ENCODE measurements at places on chromosomes 3 and 15.

DNA sequence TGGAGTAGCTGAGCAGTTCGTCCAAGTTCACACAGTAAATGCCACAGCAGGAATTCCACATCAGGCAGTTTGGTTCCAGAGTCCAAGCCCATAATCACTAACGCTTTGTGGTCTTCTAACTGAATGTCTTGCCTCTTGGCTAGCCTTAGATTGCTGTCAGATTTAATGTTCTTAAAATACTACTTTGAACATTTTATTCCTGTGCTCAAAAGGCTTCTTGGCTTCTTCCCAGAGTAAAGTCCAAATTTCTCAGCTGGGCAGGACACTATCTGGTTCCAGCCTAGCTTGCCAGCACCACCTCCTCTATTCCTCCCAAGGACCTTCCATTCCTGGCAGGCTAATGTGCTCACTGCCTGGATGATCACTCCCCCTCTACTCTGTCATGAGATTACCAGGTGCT, 256.9 kb downstream of the SQOR start:
- peak; percentile 38 for DNase-seq

- peak; percentile 26 for DNase-seq
Measured at GRCh38 chr3:15804553-15805095, 6.8 kb upstream of the ANKRD28 start.

DNA sequence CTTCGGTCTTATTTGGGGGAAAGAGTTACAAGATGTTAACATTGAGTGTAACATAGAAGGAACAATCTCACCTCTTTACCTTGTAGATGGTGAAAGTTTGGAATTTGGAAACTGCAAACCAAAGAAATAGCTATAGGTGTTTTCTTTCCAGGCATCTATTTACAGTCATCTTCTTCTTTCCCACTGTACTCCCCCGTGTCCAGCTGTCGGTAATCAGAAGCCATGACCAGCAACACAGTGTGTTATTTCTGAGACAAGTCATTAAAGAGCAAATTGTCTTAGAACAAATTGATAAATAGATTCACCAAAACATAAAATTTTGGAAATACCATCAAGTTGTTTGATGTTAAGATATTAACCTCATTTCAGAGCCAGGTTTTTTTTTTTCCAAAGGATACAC, 590.5 kb upstream of the NAALADL2 start:
- no peak for DNase-seq

DNA sequence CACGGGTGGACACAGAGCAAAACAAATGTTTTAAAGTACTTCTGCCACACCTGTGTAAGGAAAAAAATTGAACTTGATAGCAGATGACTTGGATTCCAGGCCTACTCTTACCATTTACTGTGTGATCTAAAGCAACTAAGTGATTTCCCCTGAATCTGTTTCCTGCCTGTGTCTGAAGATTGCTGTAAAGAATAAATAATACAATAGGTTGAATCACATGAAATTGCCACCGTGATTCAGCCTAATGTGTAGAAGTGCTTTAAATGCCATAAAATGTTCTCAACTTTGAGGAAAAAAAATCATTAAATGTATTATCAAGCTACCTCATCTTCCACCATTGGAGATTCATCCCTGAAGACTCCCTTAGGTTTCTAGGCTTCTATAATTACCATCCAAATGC, 27.6 kb upstream of the NUDT16 start:
- DNase-seq, result no peak

GRCh38 chr3:31768479-31769125, 212.5 kb downstream of the OSBPL10 start:
- peak; percentile 52 for DNase-seq

DNA sequence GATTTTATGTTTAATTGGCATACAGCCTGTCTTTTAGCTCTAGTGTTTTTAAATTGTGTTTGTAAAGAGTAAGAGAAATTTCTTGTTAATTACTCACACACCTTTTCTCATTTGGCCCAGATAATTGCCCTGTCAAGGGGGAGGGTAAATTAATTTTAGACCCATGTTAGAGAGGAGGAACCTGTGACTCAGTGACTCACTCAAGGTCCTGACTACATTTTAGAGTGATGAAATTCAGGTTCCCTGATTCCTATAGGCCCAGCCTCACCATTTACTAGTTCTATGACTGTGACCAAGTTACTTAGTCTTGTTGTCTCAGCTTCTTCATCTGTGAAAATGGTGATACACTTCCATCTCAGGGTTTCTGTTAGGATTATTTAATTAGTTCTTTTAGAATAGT, 125.2 kb upstream of the DPH6 start:
- DNase-seq, result peak; percentile 9

All from M059J (cell line).